Activated T-cell treated with anti-CD3 and anti-CD28 coated beads for 4 hours (primary cell): ENCODE measurements at places on chromosomes 2 and 18.

GRCh38 chr18:70333316-70333715 lies 44.5 kb downstream of the SOCS6 start:
- no peak for DNase-seq

DNA sequence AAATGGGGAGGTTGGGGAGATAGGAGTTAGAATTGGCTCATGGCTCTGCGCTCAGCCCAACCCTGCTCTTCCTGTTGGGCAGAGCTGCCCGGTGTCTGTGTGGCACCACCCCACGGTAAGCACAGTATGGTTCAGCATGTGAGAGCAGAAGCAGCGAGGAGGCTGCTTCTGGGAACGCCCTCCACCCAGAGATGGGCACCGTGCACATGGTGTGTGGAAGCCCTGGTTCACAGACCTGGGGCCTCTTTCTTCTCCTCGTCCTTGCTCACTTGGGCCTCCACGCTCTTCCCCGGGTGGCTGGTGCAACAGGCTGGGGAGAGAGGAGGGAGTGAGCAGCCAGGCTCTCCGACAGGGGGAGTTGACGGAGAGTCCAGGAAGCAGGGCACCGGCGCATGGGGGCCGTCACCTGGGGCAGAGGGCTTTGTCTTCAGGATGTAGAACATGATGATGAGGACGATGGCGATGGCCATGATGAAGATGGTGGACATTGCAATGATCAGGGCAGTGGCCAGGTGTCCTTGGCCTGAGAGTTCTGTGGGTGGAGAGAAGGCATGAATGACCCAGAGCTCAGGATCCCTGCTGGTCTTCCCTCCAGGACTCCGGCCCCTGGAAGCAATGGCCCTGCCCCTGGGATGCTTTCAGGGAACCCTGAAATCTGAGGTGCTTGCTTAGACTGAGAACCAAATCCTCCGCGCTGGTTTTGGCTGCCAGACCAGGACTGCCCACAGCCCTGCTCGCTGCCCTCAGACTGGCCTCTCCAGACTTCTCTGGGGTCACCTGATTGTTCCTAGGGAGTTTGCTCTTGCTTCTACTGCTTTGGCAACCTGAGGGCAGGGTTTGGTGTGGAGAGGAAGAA lies 78.3 kb downstream of the EDAR start:
- DNase-seq = no peak

DNA sequence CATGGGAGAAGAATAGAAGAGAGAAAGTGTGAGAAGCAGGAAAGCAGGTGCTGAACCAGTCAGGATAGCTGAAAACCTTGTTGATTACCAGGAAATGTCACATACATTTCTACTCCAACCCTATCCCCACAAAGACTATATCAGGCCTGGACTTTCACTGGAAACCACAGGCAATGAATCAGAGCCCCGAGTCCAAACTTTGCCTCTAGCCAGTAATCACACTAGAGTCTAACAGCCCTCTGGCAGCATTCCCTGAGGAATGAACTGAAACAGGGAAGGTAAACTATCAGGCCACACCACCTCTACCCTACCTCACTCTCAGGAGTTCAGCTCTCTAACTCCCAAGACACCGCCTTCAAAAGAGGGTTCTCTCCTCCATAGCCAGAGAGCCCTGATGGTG lies 18.7 kb upstream of the IHH start:
- DNase-seq = no peak

- no peak for DNase-seq
Measured at GRCh38 chr2:96176661-96177060, 31.4 kb upstream of the DUSP2 start.

DNA sequence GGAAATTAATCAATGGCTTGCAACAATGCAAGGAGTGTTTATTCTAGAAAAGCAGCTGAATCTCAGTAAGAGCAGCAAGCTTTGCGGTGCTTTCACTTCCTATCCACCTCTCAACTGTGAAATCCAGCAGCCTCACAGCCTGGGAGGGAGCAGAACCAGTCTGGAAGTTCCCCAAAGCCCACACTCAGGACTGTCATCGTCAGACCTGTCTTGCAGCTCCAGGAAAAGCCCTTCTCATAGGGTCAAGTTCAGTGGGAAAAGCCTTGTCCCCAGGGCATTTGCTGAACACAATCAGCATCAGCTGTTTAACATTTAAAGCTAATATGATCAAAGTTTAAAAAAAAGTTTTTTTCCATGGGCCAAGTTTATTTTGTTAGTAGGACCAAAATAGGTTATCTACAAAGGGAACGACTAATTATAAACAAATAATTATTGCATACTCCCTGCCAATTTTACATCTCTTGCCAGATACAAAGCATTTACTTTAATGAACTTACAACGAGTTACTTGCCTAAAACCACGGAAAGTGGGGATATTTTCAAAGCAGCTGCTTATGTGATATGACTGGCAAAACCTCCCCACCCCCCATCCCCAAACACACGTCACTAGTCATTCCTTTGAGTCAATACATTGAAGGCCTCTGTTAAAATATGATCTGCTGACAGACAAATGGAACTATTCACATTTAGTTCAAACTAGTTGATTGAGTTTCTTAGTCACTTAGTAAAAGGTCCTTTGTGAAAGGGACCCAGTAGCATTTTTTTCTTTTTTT lies 36.8 kb downstream of the PARD6G start:
- DNase-seq = no peak

DNA sequence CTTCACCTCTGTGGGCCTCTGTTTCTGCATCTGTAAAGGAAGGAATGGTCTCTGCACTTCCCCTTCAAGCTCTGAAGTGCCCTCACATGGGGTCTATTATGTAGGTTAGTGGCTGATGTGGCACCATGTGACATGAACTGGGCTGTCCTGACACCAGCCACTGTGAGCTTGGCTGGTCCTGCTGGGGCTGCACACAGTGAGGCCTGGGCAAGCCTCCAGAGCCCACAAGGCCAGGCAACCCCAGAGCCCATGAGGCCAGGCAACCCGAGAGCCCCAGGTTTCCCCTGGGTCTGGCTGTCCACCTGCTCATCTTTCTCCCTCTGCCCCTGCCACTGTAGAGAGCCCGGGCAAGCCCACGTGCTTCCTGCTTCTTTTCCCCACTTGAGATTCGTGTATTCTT lies 150.1 kb upstream of the SMAD2 start:
- DNase-seq = no peak

- DNase-seq = no peak
Measured at GRCh38 chr18:13574761-13575160, 151.6 kb downstream of the FAM210A start.

DNA sequence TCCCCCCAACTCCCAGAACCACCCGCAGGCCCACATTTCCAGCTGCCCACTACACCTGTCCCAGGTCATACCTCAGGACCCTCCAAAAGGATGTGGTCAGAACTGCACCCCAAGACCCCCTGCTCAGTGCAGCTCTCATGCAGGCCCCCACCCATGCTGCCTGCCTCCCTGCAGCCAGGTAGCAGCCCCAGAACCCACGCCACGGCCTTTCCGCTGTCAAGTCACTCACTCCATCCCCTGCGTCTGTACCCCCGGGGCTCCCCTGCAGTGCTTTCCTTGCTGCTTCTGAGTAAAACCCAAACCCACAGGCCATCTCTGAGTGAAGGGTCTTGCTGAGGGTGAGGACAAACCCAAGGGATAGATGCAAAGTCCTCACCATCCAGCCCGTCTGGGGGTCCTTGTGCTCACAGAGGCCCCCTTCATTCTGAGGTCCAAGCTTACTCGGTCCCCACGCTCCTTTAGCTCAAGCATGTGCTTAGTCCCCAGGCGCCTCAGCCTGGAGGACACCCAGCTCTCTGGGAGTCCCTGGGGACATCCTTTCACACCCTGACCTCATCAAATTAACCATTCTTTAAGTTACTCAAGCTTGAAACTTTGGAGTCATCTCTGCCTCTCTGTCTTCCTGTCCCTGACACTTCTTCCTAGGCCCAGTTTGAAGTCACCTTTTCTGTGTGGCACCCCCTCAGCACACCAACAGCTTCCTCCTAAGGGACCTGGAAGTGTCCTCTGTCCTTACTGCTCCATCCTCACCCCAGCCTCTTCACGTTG lies 130.1 kb downstream of the SMAD7 start:
- DNase-seq = no peak

GRCh38 chr2:134410006-134410405 lies 156.1 kb downstream of the MGAT5 start:
- no peak for DNase-seq

DNA sequence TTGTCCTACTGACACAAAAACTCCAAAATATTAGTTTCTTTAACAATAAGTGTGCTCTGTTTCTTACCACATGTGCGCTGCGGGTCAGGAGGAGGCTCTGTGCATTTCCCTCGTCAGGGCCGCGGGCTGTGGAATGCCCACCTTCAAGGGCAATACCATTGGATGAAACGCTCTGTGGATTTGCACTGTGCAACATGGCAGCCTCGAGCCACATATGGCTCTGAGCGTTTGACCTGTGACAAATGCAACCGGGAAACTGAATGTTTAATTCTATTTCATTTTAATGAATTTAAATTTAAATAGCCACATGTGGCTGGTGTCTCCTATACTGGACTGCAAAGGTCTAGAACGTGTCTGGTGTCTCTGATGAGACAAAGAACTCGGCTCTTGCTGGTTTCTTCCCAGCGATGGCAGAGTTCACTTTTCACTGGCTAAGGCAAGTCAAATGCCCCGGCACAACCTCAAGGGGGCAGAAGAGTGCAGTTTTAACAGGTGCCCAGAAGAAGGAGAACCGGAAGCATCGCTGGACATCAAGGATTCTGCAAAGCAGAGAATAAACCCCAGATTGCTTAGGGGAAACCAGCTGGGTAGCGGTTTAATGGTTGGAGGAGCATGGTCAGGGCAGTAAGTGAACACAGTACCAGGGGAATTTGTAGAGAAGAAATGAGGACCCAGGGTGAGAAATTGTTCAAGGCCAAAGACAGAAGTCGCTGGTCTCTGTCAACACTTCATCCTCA lies 37.0 kb upstream of the TMEM18 start:
- no peak for DNase-seq

DNA sequence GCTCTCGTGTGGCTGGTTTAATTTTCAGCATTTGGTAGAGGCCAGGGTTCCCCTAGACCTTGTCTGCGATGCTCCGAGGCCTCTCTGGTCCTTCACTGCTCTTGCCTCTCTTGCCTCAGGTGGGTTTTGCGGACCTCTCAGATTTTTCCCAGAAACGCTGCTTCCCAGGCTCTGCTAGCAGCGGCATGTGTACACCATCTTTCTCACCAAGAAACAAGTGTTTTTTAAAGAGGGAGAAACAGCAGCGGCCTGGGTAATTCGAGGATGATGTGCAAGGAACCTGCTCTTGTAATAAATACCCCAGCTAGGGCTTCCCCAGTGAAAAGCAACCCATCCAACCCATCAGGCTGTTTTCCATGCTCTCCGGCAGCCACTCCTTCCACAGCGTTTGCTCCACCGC lies 33.5 kb upstream of the COL6A3 start:
- no peak for DNase-seq

DNA sequence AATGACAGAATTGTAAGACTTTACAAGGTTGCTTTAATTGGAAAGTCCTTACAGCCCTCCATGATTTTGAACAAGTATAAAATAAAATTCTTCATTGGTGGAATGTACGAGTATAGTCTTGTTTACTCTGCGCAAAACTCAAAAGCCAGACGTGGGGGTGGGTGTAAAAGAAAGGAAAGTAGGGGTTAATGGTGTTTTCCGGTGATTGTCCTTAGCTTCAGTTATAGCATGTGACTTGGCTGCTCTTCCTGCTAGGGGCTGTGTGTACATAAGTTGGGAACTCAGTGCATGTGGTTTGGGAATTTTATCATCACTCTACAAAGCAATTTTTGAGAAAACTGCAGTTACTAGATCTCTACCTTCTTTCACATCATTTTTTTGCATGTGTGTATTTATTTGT lies 82.4 kb upstream of the CAVIN2 start:
- no peak for DNase-seq

DNA sequence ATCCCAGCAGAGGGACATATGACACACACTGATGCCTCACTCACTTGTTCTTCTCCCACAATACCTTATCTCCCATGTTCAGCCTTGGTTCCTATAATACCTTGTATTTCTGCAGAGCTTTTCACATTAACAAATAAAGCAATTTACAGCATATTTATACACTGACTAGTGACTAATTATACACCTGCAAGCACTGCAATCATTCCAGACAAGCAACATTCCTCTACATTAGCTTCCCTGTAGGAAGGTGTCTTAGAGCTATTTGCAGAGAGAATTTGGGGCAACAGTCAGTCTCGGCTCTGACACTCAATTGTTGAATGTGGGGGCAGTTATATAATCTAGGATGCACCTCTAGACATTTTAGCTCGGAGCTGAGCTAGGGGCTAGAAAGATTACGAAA lies 9.5 kb upstream of the INSIG2 start:
- no peak for DNase-seq

GRCh38 chr2:135812907-135813511 lies 24.0 kb downstream of the LCT start:
- DNase-seq = no peak

DNA sequence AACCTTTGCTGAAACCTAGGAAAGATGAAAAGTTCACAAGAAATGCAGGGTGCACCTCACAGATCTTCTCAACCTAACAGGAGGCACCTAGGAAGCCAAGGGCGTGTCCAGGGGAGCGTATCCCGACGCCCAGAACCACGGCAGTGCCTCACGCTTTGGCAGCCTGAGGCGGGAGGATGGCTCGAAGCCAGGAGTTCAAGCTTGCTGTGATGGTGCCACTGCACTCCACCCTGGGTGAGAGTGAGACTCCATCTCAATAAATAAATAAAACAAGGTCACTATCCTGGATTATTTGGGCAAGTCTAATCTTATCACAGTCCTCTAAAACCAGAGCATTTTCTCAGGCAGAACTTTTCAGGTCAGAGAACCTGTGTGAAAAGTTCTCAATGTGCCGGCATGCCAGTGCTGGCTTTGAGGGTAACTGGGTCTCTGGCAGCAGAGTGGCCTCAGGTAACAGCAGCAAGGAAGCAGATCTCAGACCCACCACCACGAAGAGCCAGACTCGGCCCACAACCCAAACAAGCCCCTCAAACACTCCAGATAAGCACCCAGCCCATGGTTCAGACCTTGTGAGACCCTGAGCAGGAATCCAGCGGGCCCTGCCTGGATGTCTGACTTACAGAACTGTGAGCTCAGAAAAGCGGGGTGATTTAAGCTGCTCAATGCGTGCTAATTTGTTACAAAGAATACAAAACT lies 11.7 kb downstream of the HSBP1L1 start:
- no peak for DNase-seq

DNA sequence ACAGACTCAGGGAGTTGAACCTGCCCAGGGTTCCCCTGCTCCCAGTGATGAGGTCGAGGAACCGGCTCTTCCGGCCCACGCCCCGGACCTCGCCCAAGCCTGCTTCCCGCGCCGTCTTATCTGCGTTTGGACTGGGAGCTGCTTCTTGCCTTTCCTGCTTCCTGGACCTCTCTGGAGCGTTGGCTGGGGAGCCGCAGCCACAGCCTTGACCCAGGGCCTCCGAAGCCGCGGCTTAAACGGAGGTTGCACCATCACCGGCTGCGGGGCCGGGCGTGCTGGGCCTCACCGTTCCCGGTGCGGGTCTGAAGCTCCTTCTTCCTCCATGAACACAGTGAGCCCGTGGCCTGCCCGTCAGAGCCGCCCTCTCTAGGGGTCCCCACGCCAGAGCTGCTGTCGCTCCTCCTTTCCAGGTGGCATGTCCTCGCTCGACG lies 13.3 kb downstream of the NTSR2 start:
- no peak for DNase-seq
